ENCODE measurements at places on chromosomes 13 and 19.
A peak's percentile ranks its signal among the peaks of the same experiment; 100 is the strongest.

GRCh38 chr13:45821811-45822210 is 29.7 kb downstream of the SIAH3 start:
- DNase-seq, result no peak

DNA sequence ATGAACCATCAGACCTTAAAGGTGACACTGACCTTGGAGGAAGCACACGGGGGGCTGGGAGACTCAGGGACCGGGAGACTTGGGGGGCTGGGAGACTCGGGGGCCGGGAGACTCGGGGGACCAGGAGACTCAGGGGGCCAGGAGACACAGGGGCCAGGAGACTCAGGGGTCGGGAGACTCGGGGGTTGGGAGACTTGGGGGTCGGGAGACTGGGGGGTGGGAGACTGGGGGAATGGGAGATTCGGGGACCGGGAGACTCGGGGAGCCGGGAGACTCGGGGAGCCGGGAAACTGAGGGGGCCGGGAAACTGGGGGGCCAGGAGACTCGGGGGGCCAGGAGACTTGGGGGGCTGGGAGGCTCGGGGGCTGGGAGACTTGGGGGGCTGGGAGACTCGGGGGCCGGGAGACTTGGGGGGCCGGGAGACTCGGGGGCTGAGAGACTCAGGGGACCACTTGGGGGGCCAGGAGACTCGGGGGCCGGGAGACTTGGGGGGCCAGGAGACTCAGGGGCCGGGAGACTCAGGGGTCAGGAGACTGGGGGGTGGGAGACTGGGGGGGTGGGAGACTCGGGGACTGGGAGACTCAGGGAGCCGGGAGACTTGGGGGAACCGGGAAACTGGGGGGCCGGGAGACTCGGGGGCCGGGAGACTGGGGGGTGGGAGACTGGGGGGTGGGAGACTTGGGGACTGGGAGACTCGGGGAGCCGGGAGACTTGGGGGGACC is 62.9 kb downstream of the RASA3 start:
- DNase-seq, result no peak

GRCh38 chr19:940591-941291 is 14.9 kb downstream of the ARID3A start:
- peak; percentile 57 for DNase-seq

DNA sequence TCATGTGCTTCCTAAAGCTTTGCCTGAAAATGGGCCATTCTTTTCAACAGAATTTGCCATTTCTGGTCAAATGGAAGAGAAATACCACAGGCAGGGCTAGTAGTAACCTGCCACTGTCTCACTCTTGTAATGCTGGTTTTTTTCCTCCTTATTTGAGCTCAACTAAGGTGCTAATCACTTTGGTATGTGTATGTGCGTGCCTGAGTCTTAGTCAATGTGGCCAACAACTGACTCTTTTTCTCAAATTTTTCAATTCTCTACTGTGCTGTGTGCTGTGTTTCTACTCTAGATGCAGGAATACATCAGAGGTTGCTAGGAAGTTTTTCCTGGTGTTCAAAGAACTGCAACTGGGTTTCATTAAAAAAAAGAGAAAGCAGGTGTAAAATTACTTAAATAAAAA is 870.2 kb downstream of the EFNB2 start:
- peak; percentile 60 for DNase-seq

- DNase-seq, result no peak
Observed at GRCh38 chr13:80386002-80386401, 45.1 kb upstream of the SPRY2 start.

GRCh38 chr13:114149774-114150740 is 17.6 kb upstream of the RASA3 start:
- DNase-seq, result no peak

Data from choroid plexus epithelial cell (primary cell).